ENCODE measurements at places on chromosomes 1 and 21.

- no peak for DNase-seq
Measured at GRCh38 chr1:88499671-88500070, 184.4 kb upstream of the PKN2 start.

- peak; percentile 59 for DNase-seq
Measured at GRCh38 chr1:24872061-24872850, 57.8 kb downstream of the RUNX3 start.

DNA sequence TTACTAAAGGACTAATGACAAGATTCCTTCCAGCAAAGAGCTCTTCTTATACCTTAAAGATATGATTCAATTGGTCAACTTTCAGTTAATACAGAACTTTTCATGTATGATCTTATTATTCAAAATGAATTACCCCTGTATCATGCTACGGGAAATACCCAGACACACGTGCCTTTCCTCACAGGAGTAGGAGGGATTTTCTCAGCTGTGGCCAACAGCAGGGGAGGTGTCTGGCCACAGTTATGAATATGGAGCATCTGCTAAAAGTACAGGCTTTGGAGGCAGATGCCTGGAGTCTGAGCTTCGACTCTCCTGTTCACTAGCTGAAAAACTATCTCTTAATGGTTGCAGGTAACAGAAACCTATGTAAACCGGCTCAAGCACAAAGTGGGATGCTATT lies 53.6 kb downstream of the KIAA1614 start:
- no peak for DNase-seq

GRCh38 chr1:84282780-84283333 lies 18.7 kb upstream of the SAMD13 start:
- no peak for DNase-seq

DNA sequence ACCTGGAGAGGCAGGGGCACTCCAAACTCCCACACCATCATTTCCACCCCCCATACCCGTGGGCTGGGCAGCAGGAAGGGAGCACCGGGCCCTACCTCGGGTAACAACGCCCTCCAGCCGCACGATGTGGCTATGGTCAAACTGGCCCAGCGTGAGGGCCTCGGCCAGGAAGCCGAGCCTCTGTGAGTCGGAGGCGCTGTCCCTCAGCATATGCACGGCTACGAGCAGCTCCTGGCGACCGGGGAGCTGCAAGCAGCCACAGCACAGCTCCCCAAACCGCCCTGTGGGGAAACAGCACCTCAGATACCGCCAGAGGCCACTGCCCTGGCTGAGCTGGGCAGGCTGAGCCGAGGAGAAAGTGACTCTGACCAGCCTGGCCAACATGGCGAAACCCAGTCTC lies 29.2 kb downstream of the CDCA8 start:
- no peak for DNase-seq

DNA sequence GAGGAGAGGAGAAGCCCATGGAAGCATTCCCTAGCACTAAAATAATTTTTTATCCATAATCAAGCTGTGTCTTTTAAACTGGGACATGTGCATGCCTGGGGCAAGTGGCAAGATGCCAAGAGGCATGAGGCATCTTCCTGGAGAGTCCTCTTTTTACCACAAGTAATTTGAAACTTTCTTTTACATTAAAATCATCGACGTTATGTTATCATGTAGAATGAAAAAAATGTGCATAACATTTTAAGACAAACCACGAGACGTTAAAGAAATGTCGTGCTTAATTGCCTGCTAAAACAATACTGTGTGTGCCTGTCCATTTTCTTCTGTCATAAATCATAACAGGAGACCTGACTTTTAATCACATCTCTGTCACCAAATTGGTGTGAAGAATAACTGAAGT lies 1.5 kb downstream of the STYXL2 start:
- peak; percentile 52 for DNase-seq

- DNase-seq = no peak
Measured at GRCh38 chr1:80050085-80050484, 1043.6 kb upstream of the ADGRL4 start.

DNA sequence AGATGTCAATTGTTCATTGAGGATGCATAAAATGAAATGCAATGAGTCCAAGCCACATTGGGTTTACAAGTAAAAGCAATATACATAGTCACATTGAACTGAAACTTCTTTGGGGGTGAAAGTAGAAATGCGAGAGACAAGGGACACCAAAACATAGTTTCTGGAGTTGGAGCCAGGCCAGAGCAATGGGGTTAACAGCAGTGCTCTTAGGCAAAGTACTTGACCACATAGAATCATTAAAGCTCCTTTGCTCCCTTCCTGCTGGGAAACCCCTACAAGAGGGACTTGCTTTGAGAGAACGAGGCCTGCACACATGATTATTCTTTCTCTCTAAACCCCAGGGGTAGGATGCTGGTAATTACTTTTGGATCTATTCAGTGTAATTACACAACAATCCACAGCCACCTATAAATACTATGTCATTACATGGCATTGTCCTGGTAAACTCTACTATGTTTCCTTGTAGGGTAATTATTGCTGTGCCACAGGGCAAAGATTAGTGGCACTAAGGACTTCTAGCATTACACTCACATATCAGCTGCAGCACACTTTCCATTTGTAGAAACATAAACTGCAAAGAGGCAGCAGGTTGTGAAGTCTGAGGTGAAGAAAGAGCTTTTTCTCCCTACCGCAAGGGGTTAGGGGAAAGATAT lies 421.6 kb upstream of the PBX1 start:
- no peak for DNase-seq

DNA sequence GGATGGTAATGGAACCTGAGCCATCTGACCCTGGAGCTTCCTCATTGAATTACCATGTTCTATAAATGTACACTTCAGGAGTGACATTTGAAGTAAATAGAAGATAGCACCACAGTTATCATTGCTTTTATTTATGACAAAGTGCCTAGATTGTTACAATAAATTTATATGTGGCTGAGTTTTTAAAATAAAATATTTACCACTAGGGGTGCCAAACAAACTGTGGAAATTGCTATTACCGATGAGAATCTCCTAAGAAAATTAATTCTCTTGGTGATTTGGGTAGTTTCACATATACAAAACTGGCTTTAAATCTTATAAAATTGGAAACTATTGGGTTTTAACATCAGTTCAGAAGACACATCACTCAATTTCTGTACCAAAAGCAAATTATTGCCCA lies 1.4 kb upstream of the TNR start:
- no peak for DNase-seq

DNA sequence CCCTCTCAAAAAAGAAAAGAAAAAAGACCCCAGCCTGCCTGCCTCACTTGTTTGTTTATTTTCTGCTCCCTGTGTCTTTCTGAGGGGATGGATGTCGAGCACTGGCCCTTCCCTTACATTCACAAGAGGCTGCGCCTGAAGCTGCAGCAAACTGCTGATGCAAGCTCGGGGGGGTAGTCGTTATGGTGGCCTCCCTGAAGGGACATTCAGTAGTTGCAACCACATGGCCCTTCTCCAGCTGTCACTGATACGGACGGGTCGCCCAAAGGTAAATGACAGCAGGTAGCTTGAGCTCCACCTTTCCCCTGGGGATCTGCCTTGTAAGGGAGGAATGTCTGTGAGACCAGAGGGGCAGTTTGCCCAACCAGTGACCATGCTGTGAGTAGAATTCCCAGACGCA lies 17.7 kb downstream of the PLEKHM2 start:
- DNase-seq = no peak

GRCh38 chr1:210754878-210755665 lies 378.9 kb downstream of the KCNH1 start:
- DNase-seq = no peak

- no peak for DNase-seq
Measured at GRCh38 chr1:101316799-101317198, 80.0 kb downstream of the S1PR1 start.

DNA sequence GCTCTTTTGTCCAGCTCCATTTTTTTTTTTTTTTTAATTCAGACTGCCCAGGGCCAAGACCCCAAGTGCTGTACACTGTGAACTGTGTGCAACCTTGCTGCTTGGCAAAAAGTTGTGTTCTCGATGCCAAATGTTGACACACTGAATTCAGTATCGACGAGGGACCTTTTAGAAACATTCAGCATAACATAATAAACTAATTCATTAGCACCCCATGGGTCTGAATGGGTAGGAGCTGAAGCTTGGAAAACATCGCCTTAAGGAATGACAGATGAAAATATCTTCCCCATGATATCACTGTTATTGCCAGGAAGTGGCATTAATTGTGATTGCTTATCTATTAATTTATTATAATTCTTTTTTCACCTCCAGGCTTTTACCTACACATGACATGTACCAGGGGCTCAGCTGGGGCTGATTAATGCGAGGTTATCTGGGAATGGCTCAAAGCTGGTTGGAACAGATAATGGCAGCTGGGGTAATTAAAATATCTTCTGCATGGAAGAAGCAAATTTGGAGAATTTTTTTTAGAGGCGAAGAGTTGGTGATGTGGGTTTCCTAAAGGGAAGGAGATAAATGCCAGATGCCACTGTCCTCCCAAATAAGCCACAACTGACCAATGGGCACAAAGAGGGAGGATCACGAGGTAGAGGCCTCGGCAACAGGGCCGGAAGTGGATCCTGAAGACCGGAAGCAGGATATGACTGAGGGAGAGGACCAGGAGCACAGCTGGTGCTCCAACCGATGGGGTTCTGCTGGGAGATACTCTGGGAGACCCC lies 169.3 kb downstream of the GRIK3 start:
- DNase-seq = no peak

GRCh38 chr1:209134001-209134400 lies 449.5 kb upstream of the CAMK1G start:
- DNase-seq = no peak

DNA sequence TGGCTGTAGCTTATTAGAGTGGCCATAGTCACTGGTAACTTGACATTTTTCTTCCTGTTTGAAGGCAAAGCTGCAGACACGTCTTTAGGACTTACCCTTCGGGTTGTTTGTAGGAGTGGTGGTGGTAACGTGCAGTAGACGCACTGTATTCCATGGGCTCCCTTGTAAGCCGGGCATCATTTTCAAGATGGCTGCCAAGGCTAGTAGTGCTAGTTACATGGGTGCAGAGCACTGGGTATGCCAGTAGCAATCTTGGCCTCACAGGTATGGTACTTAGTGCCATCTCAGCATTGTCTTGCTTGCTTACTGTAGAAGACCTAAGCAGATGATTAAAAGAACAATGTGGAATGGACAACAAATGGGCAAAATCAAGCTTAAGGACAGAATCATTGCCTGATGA lies 1.9 kb downstream of the YBX1 start:
- peak; percentile 15 for DNase-seq

DNA sequence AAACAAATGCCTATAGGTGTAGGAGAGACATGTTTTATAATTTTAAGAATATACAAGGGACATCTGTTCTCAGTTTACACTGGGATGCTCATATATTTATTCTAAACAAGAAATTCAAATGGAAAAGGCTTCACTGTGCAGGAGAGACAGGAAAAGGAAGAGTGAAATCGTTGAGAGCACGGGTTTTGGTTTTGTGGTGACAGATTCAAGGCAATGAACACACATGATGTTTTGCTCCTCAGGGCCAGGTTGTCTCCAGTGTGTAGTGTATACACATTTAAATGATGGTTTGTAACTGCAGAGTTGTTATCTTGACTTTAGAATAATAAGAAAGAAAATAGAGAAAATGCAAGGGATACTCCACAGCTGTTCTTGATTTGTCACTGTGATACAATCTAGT lies 73.7 kb downstream of the S1PR1 start:
- peak; percentile 15 for DNase-seq

- no peak for DNase-seq
Measured at GRCh38 chr1:183783767-183784637, 20.9 kb upstream of the RGL1 start.

- DNase-seq = no peak
Measured at GRCh38 chr1:34870395-34870794, 10.8 kb upstream of the SMIM12 start.

GRCh38 chr1:158969166-158969565 lies 37.8 kb downstream of the PYHIN1 start:
- no peak for DNase-seq

DNA sequence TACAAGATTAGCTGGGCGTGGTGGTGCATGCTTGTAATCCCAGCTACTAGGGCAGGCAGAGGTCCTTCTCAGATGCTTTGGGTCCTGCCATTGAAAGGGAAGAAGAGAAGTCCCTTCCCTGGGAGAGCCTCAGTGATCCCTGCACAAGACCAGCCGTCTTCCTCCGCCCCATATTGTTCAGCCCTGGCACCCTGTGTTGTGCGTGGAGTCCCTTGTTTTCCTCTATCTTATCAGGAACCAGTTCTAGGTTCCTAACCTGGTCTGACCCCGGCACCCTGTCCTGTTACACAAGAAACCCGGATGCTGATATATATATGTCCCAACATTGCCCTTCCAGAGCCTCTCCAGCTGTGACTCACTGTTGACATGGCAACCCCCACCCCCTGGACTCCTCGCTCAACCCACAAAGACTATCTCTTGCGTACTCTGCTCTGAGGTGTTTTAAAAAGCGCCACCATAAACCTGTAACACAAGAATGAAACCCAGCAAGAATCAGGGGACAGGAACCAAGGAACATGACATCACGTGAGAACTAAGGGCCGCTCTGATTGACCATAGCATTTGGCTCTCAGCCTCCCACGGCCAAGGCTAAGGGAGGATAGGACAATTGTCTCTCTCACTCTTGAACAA lies 4.8 kb downstream of the MX2 start:
- peak; percentile 65 for DNase-seq

- DNase-seq = no peak
Measured at GRCh38 chr1:234716908-234717375, 107.0 kb upstream of the IRF2BP2 start.

DNA sequence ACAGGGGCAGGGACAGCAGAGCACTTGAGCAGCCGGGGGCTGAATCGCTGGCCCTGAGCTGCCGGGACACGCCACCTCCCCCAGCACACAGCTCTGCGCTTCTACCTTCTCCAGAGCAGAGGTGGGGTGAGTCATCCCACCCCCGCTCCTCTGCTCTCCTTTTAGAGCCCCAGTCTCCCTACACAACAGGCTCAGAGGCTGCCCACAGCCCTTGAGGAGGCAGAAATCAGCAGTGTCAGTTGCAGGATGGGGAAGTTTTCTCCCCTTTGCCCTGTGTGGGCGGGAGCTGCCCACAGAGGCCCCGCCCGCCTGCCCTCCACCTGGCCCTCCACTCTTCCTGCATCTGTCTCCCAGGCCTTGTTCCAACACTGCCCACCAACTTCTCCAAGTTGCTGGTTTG lies 94.6 kb downstream of the STUM start:
- DNase-seq = peak; percentile 93

- no peak for DNase-seq
Measured at GRCh38 chr1:77031106-77031662, 163.9 kb downstream of the ST6GALNAC5 start.

GRCh38 chr1:234665975-234666605 lies 56.1 kb upstream of the IRF2BP2 start:
- no peak for DNase-seq

GRCh38 chr1:70675737-70676156 lies 264.7 kb downstream of the CTH start:
- peak; percentile 17 for DNase-seq

- DNase-seq = no peak
Measured at GRCh38 chr1:34627465-34628240, 127.2 kb upstream of the GJB5 start.

DNA sequence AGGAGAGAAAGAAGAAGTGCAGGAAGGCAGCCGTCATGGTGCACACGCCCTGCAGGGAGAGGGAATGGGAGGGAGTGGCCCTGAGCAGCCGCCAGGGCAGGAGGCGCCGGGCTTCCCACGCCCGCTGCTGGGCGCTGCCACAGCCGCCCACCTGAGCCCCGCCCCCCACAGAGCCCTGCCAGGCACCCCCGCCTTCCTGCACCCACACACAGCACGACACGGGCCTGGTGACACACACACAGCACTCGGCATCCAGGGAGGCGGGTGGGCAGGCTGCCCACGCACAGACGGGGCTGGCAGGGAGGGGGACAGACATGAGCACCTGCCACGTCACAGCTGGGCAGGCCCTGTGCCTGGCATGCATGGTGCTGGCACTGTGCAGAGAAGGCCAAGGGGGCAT lies 27.5 kb downstream of the ADGRB2 start:
- no peak for DNase-seq
